ENCODE measurements at places on chromosomes 16 and 17. TPM values are rescaled to one million over a fixed set of nuclear protein-coding genes. Genes with fewer than 3 reads are reported as not detected.

The C16orf74 gene
- polyA plus RNA-seq, result 24.1 TPM

The MMP25 gene
- 24.8 TPM for polyA plus RNA-seq

The NPTX1 gene
- not detected for polyA plus RNA-seq

The DNASE1L2 gene
- 1.1 TPM for polyA plus RNA-seq

The SEPTIN1 gene
- polyA plus RNA-seq, result 0.49 TPM

The KRT24 gene
- polyA plus RNA-seq, result not detected

The GSDMA gene
- polyA plus RNA-seq, result not detected

The TBC1D3G gene
- polyA plus RNA-seq, result not detected

The ABCA6 gene
- polyA plus RNA-seq, result 0.52 TPM

The KLHDC4 gene
- polyA plus RNA-seq, result 11.2 TPM

The DRC7 gene
- 0.11 TPM for polyA plus RNA-seq

The EPX gene
- not detected for polyA plus RNA-seq

- no peak for DNase-seq
- no peak overlapping the region for H3K27ac ChIP-seq
- no peaks in the 10 kb centered on the region for H3K4me1 ChIP-seq
- no peak overlapping the region for H3K4me3 ChIP-seq
- H3K36me3 ChIP-seq, result no peaks in the 10 kb centered on the region
- H3K27me3 ChIP-seq, result no peaks in the 10 kb centered on the region
Measured at GRCh38 chr16:84379709-84380362, 11.5 kb downstream of the ATP2C2 start.

GRCh38 chr17:82031885-82032627 lies 578 bp downstream of the RAC3 start:
- H3K4me3 ChIP-seq, result no peak overlapping the region
- H3K27me3 ChIP-seq, result peaks cover 10% of the 10 kb centered on the region
- peaks cover 11% of the 10 kb centered on the region for H3K36me3 ChIP-seq
- no peak overlapping the region for H3K27ac ChIP-seq
- no peak for DNase-seq

GRCh38 chr17:9705745-9706144 lies 60.4 kb downstream of the USP43 start:
- no peak overlapping the region for H3K4me3 ChIP-seq
- DNase-seq, result no peak
- H3K36me3 ChIP-seq, result no peaks in the 10 kb centered on the region
- H3K27me3 ChIP-seq, result no peaks in the 10 kb centered on the region
- no peak overlapping the region for H3K27ac ChIP-seq
- H3K4me1 ChIP-seq, result no peaks in the 10 kb centered on the region

DNA sequence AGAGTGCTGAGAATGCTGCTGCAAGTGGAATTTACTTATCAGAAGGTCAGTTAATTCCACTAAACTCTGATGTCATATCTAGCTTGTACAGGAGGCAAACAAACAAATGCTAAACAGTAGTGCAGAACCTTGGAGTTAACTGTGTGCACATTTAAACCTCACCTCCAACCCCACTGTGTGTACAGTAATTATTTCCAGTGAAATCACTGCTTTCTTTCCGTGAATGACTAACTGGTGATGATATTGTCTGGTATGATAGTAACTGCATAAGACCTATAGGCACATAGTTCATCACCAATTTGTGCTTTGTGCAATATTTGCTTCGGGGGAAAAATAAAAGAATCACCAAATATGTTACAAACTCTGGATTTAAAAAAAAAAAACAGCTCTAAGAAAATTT lies 492.5 kb upstream of the HSBP1 start:
- no peaks in the 10 kb centered on the region for H3K36me3 ChIP-seq
- H3K4me3 ChIP-seq, result no peak overlapping the region
- DNase-seq, result no peak
- no peaks in the 10 kb centered on the region for H3K27me3 ChIP-seq

DNA sequence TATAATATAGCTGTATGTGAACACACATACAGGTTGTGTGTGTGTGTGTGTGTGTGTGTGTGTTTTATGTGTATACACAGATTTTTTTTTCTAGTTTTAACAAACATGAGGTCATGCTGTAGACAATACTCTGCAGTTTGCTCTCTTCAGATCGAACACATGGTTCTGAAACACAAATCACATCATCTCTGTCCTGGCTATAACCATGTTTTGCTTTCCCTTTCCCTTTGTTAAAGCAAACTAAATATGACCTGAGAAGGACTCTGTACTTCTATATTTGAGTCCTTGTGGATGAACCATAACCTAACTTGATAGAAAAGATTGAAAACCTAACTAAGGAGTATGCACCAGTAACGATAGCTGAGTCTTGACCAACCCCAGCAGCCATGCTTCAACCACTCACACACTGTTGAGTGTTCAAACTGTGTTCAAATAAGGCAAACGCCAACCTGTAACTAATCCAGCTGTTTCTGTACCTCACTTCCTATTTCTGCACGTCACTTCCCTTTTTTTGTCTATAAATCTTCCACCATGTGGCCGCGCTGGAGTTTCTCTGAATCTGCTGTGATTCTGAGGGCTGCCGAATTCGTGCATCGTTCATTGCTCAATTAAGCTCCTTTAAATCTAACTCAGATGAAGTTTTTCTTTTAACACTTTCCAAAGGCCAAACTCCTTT lies 303.8 kb downstream of the HS3ST3B1 start:
- no peaks in the 10 kb centered on the region for H3K36me3 ChIP-seq
- no peak for DNase-seq
- H3K4me1 ChIP-seq, result peaks cover 16% of the 10 kb centered on the region
- no peaks in the 10 kb centered on the region for H3K27me3 ChIP-seq
- peak overlapping the region; percentile 79 for H3K27ac ChIP-seq
- H3K4me3 ChIP-seq, result peak overlapping the region; percentile 75

GRCh38 chr16:82509691-82510430 lies 116.9 kb upstream of the CDH13 start:
- H3K4me1 ChIP-seq, result no peaks in the 10 kb centered on the region
- no peak overlapping the region for H3K27ac ChIP-seq
- DNase-seq, result no peak
- H3K36me3 ChIP-seq, result no peaks in the 10 kb centered on the region

GRCh38 chr16:57618296-57619132 lies 9.9 kb upstream of the ADGRG1 start:
- no peaks in the 10 kb centered on the region for H3K36me3 ChIP-seq
- no peak overlapping the region for H3K27ac ChIP-seq
- no peaks in the 10 kb centered on the region for H3K27me3 ChIP-seq

DNA sequence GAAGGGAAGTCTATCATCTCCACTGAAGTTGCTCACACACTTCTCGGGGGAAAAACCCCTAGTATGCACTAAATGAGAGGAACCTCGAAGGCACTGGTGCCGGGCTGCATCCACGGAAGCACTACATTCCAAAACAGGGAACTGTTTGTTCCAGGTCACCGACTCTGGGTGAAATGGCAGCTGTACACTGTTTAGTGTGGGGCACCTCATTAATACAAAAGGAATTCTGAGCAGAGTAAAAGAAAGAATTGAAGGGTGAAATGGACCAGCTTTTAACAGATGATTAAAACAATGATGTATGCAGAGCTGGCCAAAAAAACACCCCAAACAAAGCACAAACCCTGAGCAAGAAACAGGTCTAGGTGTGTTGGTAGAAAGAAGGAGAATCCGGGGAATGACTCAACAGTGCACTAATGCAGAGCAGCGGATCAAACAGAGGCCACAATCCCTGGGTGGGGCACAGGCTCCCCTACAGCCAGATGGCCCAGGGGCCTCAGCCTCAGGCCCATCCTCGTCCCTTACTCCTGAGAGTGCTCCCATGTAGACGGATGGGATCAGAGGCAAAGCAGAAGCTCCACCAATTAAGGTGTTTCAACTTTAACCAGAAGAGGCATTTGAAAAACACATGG lies 161.5 kb downstream of the ZFHX3 start:
- H3K27ac ChIP-seq, result no peak overlapping the region
- no peaks in the 10 kb centered on the region for H3K4me1 ChIP-seq
- DNase-seq, result no peak
- no peak overlapping the region for H3K4me3 ChIP-seq

- DNase-seq, result no peak
- no peaks in the 10 kb centered on the region for H3K4me1 ChIP-seq
- H3K36me3 ChIP-seq, result no peaks in the 10 kb centered on the region
- H3K4me3 ChIP-seq, result no peak overlapping the region
Measured at GRCh38 chr16:65817066-65817465, 549.4 kb upstream of the CDH5 start.

DNA sequence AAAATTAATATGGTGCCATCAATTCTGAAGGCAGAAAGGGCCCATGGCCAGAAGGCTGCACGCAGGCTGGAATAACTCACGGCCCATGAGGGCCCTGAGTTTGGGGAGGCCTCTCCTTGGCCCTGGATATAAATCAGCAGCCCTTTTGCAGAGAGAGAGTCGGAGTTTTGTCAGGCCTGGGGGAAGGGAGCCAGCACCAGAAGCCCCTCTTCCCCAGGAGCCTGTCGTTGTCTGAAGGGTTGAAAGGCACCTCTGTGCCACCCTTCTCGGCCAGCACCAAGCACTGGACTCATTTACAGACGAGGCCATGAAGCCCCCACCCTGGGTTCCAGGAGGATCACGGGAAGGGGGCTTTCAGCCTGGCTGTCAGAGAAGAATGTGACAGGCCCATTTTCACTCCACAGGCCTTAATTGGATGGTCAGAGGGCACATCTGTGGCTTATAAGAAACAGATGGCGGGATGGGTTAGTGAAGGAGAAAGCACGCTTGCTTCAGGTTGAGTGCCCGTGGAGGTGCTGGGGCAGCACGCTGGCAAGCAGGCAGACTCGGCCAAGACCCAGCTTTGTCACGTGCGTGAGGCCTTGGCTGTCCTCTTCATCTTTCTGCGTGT lies 140.6 kb downstream of the CLEC16A start:
- H3K4me3 ChIP-seq, result no peak overlapping the region
- no peak overlapping the region for H3K27ac ChIP-seq
- no peaks in the 10 kb centered on the region for H3K27me3 ChIP-seq
- no peak for DNase-seq
- no peaks in the 10 kb centered on the region for H3K4me1 ChIP-seq

DNA sequence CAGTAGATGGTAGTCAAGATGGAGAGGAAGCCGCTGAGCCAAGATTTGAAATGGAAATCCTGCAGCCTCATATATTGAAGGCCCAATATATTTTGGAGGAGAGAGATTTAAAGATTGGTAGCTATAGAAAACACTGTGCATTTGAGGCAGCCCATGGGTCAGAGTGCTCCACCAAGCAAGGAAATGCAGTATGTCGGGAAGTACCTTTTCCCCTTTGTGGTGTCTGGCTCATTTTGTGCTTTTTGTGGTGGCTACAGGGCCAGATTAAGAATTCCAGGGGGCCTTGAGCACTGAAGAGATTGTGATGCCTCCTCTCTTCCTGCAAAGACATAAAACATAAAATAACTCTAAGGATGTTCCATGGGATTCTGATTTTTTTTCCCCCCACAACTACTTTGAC lies 39.6 kb downstream of the CDRT15 start:
- H3K4me3 ChIP-seq, result no peak overlapping the region
- no peak overlapping the region for H3K27ac ChIP-seq
- H3K4me1 ChIP-seq, result peaks cover 9% of the 10 kb centered on the region
- H3K27me3 ChIP-seq, result no peaks in the 10 kb centered on the region

DNA sequence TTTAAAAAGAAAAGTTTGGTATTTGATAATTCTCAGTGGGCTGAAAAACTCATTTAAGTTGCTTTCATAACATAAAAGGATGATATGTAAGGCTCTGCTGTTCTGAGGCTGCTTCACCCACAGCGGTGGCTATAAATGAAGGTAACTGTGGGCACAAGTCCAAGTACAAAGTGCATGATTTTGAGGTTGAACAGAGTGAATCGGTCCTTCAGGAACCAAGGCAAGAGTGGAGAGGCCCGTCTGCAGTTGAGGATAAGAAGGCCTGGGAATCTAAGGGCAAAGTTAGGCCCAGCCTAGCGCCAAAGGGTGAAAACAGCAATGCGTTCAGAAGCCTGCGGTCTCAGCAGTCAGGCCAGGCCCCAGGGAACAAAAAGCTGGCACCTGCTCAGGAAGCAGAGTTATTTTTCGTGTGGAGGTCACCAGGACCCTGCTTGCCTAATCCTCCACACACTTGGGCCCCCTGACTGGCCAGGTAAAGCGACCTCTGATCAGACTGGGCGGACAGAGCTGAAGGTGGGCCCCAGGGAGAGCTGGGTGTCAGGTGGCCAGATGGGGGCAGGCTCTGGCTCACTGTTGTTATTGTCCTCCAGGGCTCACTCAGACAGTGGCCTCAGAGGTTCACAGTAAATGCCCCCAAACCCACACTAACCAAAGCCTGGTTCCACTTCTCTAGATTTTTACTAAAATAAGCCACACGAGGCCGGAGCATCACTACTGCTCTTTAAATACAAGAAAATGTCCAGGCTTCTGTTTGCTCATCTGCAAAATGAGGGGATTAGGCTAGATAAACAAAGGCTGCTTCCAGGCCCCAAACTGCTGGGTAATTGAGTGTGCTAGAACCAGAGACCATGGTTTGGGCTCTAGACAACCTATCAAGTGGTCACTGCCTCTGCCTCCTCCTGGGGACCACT lies 46.5 kb downstream of the TEX2 start:
- peaks cover 19% of the 10 kb centered on the region for H3K36me3 ChIP-seq
- peaks cover 19% of the 10 kb centered on the region for H3K4me1 ChIP-seq
- H3K27ac ChIP-seq, result no peak overlapping the region
- H3K4me3 ChIP-seq, result no peak overlapping the region
- H3K27me3 ChIP-seq, result no peaks in the 10 kb centered on the region
- no peak for DNase-seq

- H3K27ac ChIP-seq, result no peak overlapping the region
- no peaks in the 10 kb centered on the region for H3K36me3 ChIP-seq
- DNase-seq, result no peak
Measured at GRCh38 chr17:75440738-75441448, 15.5 kb upstream of the TMEM94 start.

GRCh38 chr17:63354256-63354655 lies 91.8 kb downstream of the CYB561 start:
- H3K27me3 ChIP-seq, result no peaks in the 10 kb centered on the region
- no peak overlapping the region for H3K27ac ChIP-seq
- H3K36me3 ChIP-seq, result no peaks in the 10 kb centered on the region
- H3K4me3 ChIP-seq, result no peak overlapping the region
- no peak for DNase-seq

GRCh38 chr17:5513628-5514027 lies 27.3 kb downstream of the MIS12 start:
- DNase-seq, result no peak
- no peak overlapping the region for H3K4me3 ChIP-seq
- no peaks in the 10 kb centered on the region for H3K27me3 ChIP-seq
- H3K27ac ChIP-seq, result no peak overlapping the region
- H3K4me1 ChIP-seq, result no peaks in the 10 kb centered on the region

All from CD14-positive monocyte (primary cell).